Activated naive CD4-positive, alpha-beta T cell (primary cell): ENCODE measurements at places on chromosomes 12 and 14.
A peak's percentile ranks its signal among the peaks of the same experiment; 100 is the strongest.

GRCh38 chr14:93113678-93114067 lies 2.1 kb downstream of the ITPK1 start:
- no peak for DNase-seq

GRCh38 chr12:49777800-49778748 lies 36.7 kb downstream of the TMBIM6 start:
- peak; percentile 71 for DNase-seq

DNA sequence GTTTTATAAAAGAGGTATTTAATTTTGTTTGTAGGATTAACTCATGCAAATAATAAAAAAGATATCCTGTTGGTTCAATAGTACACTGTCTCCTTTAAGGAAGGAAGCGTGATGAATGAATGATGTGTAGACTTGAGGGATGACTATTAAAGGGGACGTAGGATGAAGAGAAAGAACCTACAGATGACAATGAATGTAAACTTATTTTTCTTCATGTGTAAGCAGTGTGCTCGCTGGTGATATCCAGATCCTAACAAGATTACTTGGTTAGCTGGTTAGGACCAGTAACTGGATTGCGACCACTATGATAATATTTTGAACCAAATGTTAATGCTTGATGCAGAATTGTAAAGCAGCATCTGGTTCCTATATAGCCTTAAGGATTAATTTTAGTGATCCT lies 2.6 kb downstream of the ARF6 start:
- DNase-seq = no peak

DNA sequence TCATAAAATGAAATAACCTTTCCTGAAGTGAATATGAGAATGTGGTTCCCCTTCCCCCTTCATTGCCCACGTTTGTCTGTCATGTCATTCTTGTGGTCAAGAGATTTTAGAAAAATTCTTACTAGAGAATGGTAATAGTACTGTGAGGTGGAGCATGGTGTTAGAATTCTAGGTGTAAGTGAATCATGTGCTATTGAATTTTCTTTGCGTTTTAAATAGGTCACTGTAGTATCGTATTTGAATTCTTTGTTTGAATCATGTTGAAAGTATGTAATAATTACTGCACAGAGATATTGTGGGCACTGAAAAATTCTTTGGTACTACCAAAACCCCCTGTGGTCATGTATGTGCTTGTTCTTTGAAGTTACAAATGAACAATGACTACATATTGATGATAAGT lies 49.9 kb downstream of the FUT8 start:
- no peak for DNase-seq

- DNase-seq = no peak
Observed at GRCh38 chr12:112096667-112097066, 11.9 kb downstream of the NAA25 start.

GRCh38 chr12:29026419-29026818 lies 122.7 kb upstream of the FAR2 start:
- no peak for DNase-seq

DNA sequence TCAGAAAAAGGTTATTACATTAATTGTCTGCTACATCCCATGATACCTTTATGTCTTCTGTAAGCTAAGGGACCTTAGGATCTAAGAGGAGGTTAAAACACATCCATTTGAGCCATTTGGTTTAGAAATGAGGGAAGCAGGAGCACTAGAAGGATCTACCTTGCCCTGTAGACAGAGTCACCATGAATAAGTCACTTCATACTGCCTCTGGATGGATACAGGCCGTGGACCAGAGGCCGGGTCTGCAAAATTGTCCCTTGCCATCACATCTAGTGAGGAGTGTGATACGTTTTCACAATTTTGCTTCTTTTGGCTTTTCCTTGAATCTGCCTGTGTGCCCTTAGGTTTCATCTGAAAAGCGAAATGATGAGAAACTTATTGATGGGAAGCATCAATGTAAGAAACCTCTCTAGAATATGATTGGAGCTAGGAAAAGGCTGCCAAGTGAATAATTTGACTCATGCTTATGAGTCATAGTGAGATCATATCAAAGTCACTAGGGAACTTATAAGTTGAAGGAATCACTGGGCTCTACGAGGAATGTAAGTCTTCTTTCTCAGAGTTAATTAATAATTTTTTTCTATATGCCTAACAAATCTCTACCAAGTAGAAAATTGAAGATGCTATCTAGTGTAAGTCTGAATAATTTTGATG lies 10.8 kb downstream of the GLRX5 start:
- no peak for DNase-seq
